Caudate nucleus (tissue), 63 donors: ENCODE measurements at places on chromosomes 7 and 10.

DNA sequence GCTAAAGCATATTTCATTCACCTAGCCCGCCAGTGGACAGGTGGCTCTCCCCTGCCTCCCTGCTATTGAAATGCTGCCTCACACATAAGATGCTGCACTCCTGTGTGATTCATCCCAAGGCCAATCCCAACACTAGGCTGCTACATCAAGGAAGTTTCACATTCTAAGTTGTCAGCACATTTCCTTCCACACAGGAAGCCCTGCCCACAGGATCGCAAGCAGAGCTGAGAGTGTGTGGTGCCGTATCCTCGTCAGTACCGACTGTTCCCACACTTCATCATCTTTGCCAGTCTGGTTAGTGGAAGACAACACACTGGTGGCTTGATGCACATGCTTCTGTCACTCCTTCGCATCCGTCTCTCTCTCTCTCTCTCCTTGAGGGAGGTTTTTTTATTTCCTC lies 194.3 kb upstream of the PPP2R2D start:
- no peak for DNase-seq

DNA sequence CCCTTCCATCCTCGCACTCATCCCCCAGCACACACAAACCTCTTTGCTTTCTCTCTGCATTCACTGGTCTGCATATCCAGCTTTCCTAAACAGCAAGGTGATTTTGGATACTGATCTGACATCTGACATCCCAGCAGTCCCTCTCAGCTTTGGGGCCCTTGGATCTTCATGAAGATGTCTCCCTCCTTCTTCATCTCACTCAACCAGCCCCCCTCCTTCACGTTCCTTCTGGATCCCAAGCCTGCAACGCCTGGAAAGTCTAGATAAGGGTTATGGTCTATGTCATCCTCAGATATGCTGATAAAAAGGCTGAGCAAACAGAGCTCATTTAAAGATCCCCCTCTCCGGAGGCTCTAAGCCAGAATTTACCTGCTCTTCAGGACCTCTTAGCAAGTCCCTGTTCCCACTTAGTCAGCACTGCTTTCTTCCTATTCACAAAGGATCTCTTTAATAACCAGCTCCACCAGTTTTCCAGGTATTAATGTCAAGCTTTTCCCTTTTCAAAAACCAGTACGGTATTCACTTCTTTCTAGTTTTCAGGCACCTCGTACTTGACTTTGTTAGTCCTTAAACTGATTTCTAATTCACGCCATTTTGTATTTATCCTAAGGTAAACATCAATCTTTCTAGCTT lies 38.9 kb downstream of the CREB3L2 start:
- no peak for DNase-seq

GRCh38 chr7:90469554-90469953 lies at the start of gene PTTG1IP2:
Gene PTTG1IP2 (plus strand): TSS chr7:90469639. CDS start chr7:90469787, 148 bp downstream.
- no peak for DNase-seq

- DNase-seq = no peak
Measured at GRCh38 chr10:70649526-70649925, 22.8 kb upstream of the ADAMTS14 start.

GRCh38 chr7:5265320-5266190 lies 17.2 kb upstream of the SLC29A4 start:
- no peak for DNase-seq

DNA sequence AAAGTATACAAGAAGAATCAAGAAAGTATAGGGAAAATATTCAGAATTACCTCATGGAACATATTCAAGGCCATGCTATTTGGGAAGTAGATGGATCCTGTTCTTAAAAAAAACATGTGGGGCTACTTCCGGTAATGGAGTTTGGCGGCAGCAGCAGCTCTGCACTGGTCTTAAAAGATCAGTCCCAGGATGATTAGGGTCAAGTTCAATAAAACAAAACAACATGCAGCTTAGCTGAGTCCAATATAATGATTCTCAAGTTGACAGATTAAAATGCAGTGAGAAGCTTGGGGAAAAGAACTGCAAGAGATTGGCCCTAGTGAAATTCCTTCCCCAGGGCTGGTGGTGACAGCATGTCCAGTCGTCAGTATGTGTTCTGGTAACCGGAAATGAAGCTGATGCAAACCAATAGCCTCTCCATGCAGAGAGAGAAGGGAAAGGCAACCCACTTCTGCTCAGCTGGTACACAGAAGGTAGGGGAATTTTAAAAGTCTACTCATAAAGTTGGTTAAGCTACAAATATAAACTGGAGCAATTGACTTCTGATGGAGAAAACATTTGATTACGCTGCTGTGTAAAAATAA lies 305.1 kb upstream of the IMMP2L start:
- no peak for DNase-seq

DNA sequence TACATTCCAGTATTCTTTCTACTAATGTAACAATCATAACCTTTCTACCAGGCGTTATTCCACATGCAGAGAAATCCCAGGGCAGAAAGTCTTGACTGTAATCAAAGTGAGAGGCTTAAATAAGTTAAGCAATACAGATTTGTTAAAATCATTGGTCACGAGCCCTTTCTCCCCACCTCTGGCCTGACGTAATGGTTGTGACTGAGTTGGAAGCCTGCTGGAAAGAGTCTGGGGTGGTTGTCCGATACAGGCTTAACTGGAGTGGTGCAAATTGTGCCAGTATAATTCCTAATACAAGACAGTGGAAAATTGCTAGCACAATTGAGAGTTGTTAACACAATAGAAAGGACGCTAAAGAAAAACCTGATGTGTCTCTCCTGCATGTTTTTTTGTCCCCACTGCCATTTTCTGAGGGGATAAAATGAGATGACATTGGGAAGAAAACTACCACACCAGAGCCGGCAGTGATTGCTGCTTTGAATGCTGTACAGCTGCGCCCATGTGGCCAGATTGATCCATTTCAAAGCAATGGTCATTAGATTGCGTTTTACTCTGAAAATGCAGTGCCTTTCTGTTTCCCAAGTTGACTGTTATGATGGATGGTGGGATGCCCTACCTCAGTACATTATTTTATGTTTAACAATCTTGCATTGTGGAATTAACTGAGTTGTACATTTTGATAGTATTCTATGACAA lies 190.8 kb downstream of the POU6F2 start:
- DNase-seq = no peak

DNA sequence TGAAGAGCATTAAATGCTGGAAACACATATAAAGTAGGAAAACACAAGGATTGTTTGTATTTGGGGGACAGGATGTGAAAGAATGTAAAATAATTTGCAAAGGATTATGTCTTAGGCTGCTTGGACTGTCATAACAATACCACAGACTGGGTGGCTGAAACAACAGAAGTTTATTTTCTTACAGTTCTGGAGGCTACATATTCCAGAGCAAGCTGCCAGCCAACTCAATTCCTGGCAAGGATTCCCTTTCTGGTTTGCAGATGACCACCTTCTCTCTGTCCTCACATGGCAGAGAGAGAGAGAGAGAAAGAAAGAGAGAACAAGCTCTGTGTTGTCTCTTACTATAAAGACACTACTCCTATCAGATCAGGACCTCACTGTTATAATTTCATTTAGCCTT lies 8.8 kb upstream of the LAMB4 start:
- no peak for DNase-seq

- no peak for DNase-seq
Measured at GRCh38 chr7:28815369-28815927, 142.7 kb downstream of the TRIL start.

DNA sequence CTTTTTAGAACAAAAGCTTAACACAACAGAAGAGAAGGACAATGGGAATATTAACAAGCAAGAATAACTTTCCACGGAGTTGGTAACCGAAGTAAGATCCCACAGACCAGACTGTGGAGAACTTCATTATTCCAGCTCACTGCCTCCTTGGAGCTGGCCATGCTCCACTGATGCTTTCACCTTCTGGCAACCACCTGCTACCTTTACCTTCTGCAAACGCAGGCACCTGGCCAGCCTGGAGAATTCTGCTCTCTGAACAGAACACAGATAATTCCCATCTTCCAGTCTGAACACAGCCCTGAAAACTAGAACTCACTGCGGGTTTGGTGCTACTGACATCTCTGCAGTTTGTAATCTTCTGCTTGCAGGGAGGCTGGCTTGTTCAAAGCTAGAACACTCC lies 66.5 kb downstream of the JAZF1 start:
- DNase-seq = no peak

DNA sequence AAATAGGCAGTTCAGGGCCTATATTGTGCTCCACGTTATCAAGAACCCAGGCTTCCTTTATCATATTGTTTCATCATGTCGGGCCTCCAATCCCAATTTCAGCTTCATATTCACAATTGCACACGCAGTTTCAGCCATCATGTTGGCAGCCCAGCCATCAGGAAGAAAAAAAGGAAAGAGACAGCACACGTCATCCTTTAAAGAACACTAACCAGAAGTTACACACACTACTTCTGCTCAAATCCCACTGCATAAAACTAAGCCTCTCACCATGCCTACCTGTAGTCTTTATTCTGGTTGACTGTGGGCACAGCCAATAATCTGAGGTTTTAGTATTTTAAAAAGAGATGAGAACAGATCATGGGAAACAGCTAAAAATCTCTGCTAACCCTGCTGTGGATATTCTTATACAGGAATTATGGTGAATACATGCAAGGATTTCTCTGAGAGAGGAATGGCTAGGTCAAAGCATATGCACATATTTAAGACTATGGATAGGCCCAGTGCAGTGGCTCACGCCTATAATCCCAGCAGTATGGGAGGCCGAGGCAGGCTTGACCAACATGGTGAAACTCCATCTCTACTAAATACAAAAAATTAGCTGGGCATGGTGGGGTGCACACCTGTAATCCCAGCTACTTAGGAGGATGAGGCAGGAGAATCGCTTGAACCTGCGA lies 534.4 kb downstream of the ETV1 start:
- no peak for DNase-seq

- DNase-seq = no peak
Measured at GRCh38 chr7:76241141-76241540, 39.4 kb downstream of the SRRM3 start.

DNA sequence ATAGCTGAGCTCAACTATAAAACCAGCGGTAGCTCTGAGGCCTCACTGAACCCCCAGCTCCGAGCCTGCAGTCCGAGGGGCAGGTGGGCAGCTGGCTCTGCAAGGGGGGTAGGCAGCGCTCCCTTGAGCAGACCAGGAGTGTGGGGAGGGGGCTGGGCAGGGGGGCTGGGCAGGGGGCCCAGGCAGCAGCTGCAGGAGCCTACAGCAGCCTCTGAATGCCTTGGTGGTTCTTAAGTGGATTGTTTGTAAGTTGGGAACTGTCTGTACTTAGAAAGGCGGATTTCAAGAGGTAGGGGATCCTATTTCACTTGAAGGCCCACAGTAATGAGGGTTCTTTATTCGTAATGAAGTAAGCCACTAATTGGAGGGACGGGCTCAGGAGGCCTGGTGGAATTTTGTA lies 72.3 kb downstream of the ICA1 start:
- no peak for DNase-seq

- no peak for DNase-seq
Measured at GRCh38 chr7:109893231-109893630, 1197.7 kb upstream of the LRRN3 start.

DNA sequence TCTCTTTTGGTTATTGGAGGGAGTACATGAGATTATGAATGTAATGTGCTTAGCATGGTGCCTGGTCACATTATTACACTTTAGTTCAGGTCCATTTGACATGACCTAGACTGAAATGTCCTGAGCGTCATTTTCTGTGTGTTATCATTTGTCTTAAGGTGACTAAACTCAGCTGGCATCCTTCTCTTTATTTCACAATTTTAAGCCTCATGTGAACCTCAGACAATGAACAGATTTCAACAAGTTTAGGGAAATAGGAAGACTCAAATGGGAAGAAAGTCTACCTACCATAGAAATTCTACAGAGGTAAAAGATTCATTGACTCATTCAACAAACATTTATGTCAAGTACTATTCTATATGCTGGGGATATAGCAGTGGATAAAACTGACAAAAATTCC lies 70.2 kb upstream of the EXOC6 start:
- no peak for DNase-seq

- no peak for DNase-seq
Measured at GRCh38 chr7:97680622-97681021, 51.3 kb upstream of the TAC1 start.

DNA sequence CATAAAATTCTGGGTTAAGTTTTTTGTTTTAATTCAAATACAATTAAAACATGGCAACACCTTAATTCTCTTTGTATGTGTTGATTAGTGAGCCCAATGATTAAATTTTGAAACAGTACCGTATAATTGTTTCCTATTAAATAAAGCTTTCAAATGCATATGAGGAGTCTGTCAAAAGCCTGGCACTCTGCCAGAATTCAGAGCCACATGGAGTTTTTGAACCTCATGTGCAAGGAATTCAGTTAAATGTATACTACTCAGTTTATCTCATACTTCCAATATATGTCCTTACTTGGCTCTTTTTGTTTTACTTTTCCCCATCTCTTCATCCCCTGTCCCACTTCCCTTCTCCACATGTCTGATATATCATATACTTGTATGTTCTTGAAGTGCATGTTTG lies 165.6 kb upstream of the FAM3C start:
- no peak for DNase-seq

DNA sequence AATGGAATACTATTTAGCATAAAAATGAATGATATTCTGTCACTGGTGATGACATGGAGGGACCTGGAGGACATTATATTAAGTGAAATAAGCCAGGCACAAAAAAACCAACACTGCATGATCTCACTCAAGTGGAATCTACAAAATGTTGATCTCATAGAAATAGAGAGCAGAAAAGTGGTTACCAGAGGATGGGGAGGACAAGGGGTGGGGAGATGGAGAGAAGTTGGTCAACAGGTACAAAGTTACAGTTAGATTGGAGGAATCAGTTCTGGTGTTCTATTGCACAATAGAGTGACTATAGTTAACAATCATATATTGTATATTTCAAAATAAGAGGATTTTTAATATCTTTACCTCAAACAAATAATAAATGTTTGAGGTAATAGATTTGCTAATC lies 24.7 kb upstream of the SLC18A3 start:
- no peak for DNase-seq

DNA sequence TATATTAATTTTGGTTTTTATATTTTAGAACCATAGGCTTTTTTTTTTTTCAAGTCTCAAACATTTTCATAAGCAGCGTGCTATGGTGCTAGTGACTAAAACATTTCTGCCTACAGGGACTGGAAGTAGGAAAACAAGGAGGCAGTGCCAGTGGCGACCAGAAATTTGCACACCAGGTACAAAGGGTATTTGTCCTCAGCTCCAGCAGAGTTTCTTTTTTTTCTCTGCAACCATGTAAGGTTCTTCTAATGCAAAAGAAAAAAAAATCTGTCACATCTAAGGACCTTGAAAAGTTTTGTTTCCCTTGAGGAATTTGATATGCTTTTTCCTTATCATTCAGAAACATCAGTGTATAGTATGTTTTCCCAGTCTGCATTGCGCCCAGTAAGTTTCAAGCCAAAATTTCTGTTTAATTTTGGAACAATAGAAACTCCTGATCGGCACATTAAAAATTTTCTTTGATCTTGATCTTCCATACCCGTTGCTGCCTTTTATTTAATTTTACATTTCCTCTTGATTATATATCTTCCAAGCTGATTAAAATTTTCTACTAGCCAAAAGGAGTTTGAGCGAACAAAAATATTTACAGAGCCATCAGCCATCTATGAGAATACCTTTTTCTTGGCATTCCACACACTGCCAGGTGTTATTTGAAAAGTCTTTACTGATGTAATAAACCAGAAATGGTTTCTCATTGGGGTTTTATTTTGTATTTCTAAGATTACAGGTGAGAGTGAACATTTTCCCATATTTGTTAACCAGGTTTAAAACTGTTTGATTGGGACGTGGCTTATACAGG lies 956 bp upstream of the KLHDC10 start:
- DNase-seq = no peak

- DNase-seq = no peak
Measured at GRCh38 chr7:98107313-98107721, 655 bp downstream of the LMTK2 start.
